ENCODE measurements at places on chromosomes 4 and X.

- no peak for DNase-seq
Measured at GRCh38 chr4:2842687-2843262, 869 bp upstream of the ADD1 start.

DNA sequence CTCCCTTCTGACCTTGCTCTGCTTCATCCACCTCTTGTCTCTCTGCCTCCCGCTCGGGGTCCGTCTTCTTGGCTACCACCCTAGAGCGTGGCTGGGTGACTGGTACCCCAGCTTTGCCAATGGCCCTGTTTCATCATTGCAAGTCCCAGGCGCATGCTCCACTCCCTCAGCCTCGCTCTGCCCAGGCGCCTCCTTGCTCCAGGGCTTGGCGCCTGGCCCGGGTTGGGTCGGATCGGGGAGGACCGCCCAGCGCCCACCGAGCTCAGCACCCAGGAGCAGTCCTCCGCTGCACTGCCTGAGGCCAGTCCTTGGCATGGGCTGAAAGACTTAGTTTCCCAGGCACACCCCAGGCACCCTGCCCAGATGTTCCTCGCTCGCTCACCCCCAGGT, 577 bp downstream of the BGN start:
- no peak for DNase-seq

GRCh38 chrX:129653971-129654651, 645 bp downstream of the APLN start:
- DNase-seq, result peak; percentile 37

DNA sequence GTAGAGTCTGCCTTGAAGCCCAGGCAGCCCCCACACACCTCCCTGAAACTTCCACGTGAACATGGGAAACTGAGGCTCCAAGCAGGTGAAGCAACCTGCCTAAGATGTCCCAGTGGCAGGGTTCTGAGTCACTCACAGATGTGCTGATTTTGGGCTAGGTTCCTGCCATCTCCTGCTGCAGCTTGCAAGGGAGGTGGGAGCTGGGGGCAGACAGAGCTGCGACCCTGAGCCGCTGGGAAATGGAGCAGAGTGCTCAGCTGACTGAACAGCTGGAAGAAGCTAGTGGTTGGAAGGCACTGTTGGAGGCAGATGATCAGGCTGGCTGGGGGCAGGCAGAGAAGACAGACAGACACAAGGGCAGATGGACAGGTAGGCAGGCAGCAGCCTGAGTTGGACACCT, 3.6 kb upstream of the FATE1 start:
- no peak for DNase-seq

GRCh38 chrX:102712216-102712966, at the start of gene GPRASP2:
GPRASP2 (plus strand) TSS chrX:102712448; CDS start chrX:102714870, 2,422 bp downstream.
- no peak for DNase-seq

DNA sequence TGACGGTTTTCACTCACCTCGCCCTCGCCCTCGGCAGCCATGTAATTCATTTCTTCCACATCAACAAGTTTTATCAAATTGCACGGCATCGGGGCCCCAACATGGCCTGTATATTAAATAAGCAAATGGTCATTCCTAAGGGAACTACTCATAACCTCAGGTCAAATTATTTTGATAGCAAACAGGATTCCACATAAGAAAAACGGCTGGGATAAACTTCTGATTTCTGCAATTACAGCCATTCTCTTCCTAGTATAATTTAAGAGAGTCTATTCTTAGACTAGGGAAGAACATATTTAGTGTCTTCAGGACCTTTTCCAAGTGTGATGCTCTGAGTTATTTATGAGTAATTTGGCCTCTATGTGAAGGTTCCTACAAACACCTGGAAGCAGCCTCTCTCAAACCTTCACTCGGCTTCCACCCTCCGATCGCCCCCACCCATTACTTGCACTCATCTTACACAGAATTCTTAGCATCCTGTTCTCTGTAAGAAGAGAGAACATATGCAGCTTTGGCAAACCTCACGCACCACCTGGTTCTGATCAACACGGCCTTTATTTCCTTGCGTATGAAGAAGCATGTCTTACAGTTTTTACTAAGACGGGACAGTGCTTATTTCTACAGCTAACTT, 29.4 kb upstream of the CENPU start:
- no peak for DNase-seq

DNA sequence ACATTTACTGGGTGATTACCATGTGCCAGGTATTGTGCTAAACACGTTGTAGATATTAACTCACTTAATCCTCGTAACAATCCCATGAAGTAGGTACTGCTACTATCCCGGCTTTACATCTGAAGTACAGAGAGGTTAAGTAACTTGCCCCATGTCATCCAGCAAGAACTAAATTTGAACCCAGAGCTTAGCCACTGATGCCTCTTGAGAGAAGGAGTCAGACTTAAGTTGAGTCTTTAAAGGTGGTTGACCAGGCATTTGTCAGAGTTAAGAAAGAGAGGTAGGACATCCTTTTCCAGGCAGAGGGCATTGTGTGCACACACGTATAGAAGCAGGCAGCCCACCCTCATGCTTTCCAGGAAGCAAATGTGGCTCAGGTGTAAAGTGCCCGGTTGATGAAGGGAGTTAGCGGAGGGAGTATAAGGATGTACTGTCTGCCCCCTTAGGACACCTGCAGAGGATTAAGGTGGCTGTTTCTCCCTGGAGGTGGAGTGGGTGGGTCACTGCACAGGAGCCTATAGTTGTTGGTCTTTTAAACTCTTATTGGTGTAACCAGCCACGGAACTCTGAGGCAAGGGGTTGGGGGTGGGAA, 335 bp upstream of the CD38 start:
- no peak for DNase-seq

DNA sequence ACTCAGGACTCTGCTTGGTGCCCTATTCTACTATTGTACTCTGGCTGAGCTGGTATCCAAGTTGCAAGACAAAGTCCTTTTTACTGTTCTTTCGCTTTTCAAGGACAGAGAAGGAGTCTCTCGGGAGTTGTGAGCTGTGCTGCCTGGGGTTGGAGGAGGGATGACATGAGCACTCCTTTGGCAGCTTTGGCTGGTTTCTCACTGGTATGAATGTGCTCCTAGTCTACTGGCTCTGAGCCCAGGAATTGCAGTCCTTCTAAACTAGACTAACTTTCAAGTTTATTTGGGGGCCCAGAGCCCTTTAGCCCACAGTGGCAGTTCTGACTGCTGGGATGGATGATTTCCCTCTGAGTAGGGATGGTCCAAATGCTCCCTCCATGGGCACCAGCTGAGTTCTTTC, 997.1 kb downstream of the RAB28 start:
- DNase-seq, result no peak

DNA sequence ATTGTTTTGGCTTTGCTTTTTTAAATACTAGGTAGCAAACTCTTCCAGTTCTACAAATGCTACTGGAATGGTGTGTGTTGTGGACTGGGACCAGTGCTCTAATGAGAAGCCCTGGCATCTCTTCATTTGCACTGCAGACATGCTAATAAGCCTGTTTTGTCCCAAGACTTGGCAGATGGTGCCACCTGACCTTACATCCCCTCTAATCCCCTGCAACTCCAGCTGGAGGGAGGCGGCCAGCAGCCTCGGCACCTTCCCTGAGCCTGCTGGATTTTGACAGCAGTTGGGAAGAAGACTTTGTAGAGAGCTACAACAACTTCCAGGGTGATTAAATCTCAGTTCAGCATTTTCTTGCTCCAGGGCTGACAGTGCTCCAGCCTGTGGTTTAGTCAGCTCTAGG, 200.0 kb downstream of the DCLK2 start:
- no peak for DNase-seq

GRCh38 chrX:48475296-48475695, 703 bp upstream of the FTSJ1 start:
- DNase-seq, result no peak

GRCh38 chr4:7781993-7782392, 157.7 kb downstream of the AFAP1 start:
- DNase-seq, result no peak

DNA sequence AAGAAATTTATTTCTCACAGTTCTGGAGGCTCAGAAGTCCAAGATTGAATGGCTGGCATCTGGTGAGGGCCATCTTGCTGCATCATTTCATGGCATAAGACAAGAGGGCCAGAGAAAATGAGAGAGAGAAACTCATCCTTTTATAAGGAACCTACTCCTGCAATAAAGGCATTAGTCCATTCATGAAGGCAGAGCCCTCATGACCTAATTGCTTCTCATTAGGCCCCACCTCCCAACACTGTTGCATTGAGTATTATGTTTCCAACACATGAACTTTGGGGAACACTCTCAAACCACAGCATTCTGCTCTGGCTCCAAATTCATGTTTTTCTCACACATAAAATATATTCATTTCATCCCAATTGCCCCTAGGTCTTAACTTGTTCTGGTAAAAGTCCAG, 14.2 kb downstream of the RNF175 start:
- DNase-seq, result no peak

- DNase-seq, result no peak
Measured at GRCh38 chr4:165600959-165601683, 222.3 kb downstream of the CPE start.

GRCh38 chr4:166290426-166290825, 417.4 kb downstream of the TLL1 start:
- DNase-seq, result no peak

DNA sequence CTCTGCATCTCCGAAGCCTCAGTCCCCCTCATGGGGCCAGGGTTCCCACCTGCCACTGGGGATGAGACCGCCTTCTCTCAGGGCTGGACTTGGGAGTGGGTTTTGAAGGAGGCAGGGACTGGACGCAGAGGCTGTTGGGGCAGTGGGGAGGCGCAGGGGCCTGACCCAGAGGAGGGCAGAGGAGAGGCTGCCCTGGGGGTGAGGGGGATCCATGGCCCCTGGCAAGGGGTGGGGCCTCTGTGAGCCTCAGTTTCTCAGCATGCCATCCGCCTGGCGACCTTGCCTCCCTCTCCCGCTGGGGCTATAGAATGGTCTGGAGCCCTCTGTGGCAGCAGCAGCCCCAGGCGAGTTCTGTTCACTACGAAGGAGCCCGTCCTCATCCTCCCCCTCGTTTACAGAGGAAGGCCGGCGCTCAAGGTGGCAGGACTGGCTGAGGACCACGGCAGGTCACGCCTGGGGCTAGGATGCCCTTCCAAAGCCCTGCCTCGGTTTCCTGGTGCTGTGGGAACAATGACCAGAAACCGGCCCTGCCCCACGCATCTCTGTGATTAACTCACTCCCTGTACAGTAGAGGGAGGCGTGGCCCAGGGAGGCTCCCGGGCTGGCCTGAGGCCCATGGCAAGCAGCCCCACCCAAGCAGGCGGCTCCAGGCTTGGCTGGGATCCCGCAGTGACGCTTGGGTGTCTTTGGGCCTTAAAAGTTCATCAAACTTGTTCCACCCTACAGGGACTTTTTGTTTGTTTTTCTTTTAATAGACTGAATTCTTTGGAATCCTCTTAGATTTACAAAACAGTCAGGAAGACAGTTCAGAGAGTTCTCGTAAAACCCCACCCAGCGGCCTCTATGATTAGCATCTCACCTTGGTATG, 16.0 kb upstream of the SH3TC1 start:
- DNase-seq, result no peak

DNA sequence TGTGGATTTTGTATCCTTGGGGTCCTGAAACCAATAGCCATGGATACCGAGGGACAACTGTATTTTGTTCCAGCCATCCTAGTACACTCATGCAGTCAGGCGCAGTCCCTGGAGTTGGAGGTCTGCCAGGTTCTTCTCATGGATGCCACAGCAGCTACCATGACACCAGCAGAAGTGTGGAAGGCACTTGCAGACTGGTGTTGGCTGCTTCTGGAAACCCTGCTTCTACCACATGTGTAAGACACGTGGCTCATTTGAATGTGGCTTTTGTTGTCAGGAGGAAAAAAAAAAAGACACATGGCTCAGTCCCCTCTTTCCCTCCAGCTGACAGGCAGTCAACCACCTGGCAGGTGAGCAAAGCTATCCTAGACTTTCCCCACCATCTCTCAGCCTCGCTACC, 19.4 kb downstream of the DRD5 start:
- no peak for DNase-seq

- DNase-seq, result no peak
Measured at GRCh38 chr4:67122029-67122428, 423.3 kb downstream of the CENPC start.

DNA sequence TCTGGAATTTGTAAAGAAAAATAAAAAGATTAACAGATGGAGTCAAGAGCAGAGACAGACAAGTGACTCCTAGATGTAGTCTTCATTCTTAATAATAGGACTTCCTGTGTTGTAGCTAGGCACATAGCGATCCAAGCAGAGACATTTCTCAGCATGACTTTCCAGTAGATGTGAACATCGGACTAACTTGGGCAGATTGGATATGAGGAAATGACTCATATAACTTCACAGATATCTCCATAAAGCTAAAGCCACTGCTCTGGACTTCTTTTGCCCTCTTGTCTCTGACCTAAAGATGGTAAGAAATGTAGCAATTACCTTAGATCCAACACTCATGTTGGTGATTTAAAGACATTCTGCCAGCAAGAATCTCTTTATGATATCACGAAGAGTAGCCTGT, 131.7 kb downstream of the EPHA5 start:
- no peak for DNase-seq

DNA sequence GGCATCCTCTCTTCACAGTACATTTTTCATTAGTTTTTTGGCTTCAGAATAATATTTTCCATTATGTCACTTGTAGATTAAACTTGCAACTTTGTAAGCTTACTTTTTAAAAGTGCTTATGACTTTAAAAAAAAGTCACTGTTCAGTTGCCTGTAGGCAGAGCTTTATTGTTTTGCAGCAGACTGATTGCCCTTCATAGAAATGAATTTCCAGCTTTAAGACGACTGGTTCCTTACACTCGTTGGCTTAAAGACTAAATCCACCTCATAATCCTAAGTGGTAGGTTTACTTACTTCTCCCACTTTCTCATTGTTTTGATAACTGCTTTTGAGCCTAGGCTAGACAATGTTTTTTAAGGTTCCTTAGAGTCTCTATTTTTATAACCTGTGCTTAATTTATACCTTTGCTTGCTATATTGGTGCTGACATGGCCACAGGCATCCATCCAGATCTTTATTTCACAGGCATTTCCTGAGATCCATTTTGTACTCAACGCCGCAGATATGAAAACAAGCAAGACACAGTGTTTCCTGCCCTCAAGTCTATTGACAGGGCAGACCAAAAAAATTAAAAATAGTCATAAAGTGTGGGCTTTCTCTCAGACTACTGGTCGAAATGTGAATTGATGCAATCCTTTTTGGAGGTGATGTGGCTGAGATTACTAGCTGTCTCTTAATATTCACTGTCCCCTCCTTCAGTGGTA, 12.6 kb upstream of the IL13RA2 start:
- no peak for DNase-seq

- no peak for DNase-seq
Measured at GRCh38 chr4:14419516-14419915, 582.8 kb upstream of the CPEB2 start.

Measured in NCI-H774 (cell line).